ENCODE measurements at places on chromosomes 12 and 14.

GRCh38 chr14:28651148-28651547, 115.4 kb upstream of the FOXG1 start:
- DNase-seq: no peak

DNA sequence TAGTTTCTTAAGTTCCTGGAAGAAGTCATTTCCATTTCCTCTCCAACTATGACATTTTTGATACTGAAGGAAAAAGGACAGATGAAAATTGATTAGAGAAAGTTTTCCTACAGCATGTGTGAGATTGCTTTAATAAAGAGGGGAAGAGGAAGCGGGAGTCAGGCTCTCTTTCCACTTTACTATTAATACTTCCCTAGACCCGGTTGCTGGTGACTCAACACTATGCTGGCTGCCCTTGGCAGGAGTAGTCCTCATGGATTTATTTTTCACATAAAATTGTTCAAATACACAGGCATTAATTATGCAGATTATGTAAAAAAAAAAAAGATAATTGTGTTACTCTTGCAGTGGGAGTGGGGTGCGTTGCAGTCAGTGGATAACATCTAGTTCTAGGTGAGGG, 293.4 kb downstream of the EGLN3 start:
- DNase-seq: no peak

DNA sequence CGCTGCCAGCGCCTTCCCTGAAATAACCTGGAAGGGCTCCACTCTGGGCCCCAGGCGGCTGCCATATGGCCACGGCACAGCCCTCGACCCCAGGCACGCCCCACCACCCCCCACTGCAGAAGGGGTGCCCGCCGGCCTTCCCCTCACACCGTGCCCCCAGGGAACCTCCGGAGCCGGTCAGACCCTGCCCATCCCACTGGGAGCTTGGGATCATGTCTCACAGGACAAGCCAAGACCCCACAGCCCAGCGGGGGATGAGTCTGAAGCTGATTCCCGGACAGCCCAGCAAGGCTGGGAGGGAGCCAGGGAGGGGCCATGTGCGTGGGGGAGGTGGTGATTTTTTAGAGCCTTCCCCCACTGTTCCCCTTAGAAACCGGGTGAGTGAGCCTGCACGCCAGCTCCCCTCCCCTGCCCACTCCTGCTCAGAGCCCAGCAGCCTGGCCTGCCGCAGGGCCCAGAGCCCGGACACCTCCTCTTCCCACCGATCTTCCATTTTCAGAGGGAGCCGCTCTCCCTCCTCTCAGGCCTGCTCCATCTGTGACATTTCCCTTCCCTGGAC, 1.4 kb downstream of the RIMBP2 start:
- no peak for DNase-seq

- DNase-seq: no peak
Observed at GRCh38 chr12:47075192-47076084, 4.0 kb upstream of the PCED1B start.

DNA sequence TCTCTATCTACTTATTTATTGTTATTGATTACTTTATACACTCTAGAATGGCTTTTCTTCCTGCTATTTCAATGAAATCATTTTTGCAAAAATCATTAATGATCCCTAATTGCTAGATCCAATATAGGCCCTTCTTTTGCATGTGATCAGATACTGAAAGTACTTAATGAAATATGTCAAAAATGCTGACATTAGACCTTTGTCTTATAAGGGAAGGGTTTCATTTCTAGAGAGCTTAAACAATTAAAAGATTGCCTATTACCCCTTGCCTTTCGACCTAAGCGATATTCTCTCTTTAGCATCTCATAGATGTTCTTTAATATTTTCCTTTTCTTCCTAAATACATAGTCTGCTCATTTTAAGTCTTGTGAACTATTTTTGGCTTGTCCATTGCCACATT, 101.1 kb downstream of the KTN1 start:
- no peak for DNase-seq

DNA sequence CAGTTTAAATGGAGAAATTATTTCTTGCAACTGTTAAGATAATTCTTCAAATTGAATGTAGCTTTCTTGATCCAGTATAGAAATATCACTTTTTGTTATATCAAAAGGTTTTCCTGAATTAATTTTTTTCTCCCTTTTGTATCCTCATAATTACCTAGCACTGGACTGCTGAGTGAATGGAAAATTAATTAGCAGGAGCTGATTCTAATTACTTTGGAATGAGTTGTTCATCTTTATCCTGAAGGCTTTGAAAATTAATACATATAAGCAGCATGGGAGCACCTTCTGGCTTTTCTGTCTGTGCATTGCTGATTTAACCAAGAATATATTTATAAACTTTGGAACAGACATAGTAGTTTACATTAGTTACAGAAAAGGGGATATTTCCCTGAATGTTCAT, 307.6 kb upstream of the GARIN2 start:
- DNase-seq: no peak
